ENCODE measurements at places on chromosomes 12 and 14.

GRCh38 chr14:21408147-21408546 is 24.3 kb upstream of the SUPT16H start:
- DNase-seq, result no peak

GRCh38 chr12:63889721-63890509 is 45.4 kb downstream of the SRGAP1 start:
- no peak for DNase-seq

GRCh38 chr14:34614638-34615037 is 15.3 kb downstream of the SNX6 start:
- no peak for DNase-seq

DNA sequence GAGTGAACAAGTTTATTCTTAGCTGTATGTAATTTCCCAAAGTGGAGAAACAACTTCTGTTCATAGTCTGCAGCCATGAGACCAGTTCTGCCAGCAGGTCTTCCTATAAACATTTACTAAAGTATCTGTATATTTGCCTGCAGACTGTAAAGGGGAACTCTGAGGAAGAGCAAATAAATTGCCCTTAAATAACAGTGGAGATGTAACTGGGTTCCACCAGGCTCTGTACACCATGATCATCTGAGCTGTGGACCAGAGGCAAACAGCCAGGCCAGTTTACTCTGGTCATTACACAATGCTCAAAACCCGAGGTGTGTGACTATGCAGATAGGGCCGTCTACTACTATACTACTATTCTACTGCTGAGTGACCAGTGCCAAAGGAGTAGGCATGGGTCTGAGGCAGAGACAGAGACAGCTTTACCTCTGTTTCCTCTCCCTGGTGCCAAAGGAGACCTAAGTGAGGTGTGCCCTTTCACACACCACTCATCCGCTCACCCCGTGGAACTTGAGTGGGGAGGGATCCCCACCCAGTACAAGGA is 21.1 kb upstream of the CERS5 start:
- no peak for DNase-seq

GRCh38 chr12:12379831-12380730 is 23.2 kb downstream of the BORCS5 start:
- DNase-seq, result no peak

DNA sequence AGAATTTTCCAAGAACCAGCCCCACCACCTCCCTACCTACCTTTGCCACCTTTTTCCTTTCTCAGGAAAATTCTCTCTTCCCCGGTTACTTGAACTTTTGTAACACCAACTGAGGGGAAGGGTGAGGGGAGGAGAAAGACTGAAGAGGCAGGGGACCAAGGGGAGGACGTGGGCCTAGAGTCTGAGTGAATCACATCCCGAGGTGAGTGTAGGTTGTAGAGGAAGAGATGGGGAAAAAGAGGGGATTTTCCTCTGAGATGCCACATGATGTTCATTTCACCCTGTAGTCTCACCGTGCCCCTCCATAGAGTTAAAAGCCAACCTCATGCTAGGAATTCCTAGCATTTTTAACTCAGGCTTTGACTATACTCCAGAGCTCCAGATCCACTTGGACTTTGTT is 311.8 kb downstream of the RPAP3 start:
- DNase-seq, result no peak

DNA sequence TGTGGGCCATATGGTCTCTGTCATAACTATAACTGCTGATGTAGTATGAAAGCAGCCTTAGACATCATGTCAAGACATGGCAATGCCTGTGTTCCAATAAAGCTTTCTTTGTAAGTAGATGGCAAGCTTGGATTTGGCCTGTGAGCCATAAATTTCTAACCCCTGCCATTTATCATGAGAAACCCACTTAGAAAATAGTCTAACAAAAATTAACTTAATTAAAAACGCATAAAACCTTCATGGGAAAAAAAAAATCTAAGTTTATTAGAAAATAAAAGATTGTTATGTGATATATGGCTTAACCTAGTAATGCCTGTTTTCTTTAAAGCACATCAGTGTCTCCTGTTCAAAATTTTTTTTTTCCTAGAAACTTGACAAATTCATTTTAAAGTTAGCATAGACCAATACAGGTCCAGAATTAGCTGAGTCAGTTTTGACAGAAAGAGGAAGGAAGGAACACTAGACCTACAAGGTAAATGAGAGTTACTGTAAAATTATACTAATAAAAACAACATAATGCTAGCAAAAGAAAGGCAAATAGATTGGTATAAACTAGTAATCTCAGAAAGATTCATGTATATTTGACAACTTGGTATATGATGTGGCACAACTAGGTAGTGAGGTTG is 68.2 kb downstream of the USP15 start:
- no peak for DNase-seq

- no peak for DNase-seq
These were observed 37.3 kb downstream of the LTBP2 start for GRCh38 chr14:74574706-74575105.

DNA sequence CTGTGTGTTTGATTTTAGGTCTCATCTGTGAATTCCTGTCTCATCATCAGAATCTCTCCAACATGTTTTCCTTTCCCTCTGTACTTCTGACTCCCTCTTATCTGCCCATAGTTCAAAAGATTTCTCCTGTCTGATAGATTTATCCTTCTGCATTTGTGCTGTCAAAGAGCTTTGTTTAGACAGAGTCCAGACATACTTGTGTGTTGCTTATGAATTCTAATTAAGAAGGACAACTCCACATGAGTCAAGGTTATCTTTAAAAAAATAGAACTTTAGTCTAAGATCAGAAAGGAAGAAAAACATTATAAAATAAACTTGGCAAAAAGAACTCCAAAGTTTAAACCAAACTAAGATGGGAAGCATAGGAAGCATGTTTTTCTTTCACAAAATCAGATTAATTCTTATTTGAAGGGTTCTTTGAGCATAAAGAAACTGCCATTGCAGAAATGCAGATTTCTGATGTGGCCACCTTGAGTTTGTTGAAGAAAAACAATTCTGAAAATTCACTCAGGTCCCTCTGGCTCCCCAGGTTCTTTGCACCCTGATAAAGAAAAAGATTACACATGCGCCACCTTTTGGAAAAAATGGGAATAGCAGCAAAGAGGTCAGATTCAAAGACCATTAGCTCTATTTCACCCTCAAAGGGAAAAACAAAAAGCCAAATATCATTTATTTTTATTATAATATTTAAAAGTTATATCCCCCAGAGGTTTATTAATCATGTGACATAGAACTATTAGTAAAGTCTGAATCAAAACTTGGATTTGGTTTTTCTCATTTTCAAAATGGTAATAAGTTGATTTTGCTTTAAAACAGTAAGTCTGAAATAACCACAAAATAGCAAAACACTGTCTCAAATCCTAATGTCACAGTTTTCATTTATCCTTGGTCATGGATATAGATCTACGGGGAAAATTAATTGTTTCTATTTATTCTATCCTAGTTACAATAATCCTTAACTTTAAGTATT is 143.7 kb upstream of the DCN start:
- peak; percentile 0 for DNase-seq

GRCh38 chr12:29238822-29239291 is 89.8 kb downstream of the FAR2 start:
- DNase-seq, result no peak

DNA sequence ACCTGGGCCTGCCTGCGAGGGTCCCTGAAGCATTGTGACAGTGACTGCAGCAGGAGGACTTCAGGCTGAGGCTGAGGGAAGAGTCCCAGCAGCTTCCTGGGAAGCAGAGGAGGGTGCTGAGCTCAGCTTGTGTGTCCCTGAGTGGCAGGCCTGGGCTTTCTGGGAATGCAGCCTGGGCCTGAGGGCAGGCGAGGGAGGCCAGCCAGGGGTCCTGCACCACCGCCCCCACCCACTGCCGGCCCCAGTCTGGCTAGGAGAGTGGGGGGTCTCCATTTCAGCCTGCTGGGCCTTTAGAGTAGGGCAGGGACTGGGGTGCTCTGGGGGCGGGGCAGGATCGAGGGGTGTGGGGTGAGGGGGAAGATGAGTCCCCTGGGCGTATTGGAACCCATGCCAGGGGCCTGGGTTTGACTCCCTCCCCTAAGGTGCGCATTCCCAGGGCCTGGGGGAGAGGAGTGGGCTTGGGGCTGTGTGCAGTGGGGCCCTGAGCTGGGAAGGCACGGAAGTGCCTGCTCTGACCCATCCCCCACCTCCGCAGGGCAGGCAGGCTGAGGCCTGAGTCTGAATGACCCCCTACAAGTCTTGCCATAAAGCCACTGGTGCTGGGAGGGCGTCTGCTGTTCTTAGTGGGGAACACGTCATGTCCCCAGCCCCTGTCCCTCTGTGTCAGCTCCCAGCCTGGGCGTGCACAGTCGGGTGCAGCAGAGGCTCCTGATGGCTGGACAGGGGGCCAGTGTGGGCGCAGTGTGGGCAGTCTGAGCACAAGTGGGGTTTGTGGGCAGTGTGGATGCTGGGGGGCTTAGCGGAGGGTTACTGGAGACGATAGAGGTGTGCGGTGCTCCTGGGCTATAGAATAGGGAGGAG is 46.4 kb downstream of the KRT80 start:
- no peak for DNase-seq
